ENCODE measurements at places on chromosomes 1 and 21.
A peak's percentile ranks its signal among the peaks of the same experiment; 100 is the strongest.

- no peak for DNase-seq
Measured at GRCh38 chr1:198850196-198850595, 211.4 kb downstream of the PTPRC start.

- no peak for DNase-seq
Measured at GRCh38 chr1:15027515-15027986, 126.0 kb upstream of the TMEM51 start.

- no peak for DNase-seq
Measured at GRCh38 chr21:42705346-42705745, 51.9 kb downstream of the PDE9A start.

GRCh38 chr1:199132006-199132405, 493.2 kb downstream of the PTPRC start:
- no peak for DNase-seq

GRCh38 chr1:61898658-61899057, 156.4 kb downstream of the PATJ start:
- DNase-seq: no peak

DNA sequence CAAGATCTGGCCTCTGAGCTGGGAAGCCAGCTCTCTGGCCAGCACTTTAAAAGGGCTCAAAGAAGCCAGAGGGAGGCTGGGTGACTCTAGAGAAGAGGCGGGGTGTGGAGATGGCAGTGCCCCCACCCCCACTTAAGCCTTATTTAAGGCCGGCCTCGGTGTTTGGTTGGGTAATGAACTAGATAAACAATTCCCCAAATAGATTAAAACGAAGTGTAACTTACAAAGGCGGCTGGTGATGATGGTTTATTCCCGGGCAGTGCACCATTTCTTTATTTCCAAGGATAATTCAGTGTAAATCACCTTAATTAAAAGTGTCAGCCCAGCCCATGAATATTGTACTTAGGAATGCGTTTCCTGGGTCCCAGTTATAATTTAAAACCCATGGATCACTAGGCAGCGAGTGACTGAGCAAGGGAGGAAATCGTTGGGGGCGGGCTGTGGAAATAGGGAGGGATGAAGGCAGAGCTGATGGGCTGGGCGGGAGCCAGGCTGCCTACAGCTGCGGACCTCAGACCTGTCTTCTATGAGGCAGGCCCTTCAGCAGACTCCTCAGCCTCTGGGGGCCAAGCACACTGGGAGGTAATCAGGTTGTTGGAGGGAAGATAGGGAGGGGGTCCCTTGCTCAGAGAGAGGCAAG, 54.9 kb downstream of the TMEM53 start:
- no peak for DNase-seq

DNA sequence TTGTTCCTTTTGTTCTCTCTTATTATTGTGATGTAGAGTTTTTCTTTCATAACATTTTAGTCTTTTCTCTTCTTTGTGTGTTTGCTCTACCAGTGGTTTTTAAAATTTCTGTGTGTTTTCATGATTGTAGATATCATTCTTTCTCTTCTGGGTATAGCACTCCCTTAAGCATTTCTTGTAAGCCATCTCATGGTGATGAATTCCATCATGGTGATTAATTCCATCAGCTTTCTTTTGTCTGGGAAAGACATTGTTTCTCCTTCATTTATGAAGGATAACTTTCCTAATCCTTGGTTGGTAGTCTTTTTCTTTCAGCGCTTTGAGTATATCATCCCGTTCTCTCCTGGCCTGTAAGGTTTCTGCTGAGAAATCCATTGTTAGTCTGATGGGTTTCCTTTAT, 22.7 kb downstream of the CD55 start:
- DNase-seq: no peak

DNA sequence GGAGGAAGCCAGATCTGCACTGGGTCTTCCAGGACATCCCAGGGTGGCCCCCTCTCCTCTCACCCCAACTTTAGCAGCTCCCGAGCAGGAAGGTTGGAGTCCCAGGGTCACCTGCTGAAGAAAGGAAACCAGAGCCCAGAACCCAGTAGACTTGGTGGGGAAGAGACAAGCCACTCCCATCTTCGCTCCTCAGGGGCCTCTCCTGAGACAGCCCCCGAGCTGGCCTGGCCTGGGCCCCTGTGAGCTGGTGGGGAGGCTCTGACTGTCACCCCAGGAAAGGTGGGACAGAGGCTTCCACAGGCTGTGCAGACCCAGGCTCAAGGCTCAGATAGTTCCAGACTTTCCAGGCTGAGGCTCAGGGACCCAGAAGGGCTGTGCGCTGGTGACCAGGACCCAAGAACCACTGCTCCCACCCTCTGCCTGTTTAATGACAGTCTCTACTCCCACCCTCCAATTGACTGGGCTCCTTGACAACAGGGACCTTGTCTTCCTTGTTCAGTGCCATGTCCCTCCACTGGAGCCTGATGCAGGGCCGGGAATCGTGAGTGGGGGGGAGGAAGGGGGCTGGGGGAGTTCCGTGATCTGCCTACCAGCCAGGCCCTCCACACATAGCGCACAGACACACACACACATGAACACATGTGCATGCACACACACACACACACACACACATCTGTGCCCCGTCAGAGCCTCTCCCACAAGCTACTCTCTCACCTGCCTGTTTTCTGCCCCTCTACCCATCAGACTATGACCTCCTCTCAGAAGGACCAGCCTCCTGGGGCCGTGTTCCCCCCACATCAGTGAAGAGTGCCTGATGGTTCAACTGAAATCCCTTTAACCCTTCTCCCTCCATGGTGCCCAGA, 401.2 kb downstream of the MATN1 start:
- DNase-seq: no peak

- DNase-seq: no peak
Measured at GRCh38 chr1:6243993-6244392, at the start of gene HES3. Gene HES3 (plus strand): TSS chr1:6244179. CDS start chr1:6244366, 187 bp downstream.

DNA sequence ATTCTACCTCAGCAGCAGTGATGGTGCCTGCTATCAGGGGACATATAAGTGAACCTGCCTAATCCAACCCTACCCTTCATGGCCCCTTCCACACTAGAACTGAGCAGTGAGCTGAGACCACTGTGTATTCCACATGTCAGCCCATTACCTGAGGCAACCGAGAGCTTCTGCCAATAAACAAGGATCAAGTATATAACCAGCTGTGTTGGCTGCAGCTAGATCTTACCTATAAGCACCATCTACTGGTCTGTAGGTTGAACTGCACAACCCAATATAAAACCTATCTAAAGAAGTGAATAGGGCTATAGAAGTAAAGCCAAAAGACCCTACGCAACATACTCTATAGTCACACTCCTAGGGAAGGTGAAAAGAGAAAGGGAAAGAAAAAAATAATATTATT, 376.9 kb downstream of the HHIPL2 start:
- no peak for DNase-seq

DNA sequence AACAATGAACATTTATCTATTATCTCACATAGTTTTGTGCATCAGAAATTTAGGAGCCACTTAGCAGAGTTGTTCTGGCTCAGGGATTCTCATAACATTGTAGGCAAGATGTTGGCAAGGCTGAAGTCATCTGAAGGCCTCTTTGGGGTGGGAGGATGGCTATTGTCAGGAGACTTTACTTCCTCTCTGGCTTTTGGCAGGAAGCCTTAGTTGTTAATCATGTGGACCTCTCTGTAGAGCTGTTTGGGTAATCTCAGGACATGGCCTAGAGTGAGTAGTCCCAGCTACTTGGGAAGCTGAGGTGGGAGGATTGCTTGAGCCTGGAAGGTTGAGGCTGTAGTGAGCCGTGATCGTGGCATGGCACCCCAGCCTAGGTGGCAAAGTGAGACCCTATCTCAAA, 40.2 kb downstream of the RASAL2 start:
- no peak for DNase-seq

DNA sequence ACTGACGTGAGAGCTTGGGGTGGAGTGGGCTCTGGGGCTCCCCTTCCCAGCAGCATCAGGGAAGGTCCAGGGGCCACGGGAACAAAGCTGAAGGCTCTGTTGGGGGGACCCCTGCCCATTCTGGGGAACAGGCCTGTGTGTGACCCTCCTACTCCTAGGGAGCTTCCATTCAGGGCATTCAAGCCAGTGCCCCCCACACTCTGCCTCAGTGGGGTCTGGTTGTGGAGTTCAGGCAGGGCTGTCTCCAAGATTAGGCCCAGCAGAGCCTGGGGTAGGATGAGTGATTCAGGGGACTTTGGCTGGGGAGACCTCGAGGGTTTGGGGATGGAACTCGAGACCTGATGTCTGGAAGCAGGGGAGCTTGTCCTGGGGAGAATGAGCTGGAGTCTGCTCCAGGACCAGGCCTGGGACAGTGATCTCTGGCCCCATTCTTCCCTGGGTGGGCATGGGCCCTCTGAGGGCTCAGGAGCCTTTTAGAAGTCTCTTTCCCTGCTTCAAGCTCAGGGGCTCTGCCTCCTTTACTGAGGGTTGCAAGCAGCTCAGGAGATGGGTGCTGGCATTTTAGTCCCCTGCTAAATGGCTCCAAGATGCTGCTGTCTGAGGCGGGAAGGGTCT, 81.7 kb downstream of the PTPRU start:
- DNase-seq: no peak

DNA sequence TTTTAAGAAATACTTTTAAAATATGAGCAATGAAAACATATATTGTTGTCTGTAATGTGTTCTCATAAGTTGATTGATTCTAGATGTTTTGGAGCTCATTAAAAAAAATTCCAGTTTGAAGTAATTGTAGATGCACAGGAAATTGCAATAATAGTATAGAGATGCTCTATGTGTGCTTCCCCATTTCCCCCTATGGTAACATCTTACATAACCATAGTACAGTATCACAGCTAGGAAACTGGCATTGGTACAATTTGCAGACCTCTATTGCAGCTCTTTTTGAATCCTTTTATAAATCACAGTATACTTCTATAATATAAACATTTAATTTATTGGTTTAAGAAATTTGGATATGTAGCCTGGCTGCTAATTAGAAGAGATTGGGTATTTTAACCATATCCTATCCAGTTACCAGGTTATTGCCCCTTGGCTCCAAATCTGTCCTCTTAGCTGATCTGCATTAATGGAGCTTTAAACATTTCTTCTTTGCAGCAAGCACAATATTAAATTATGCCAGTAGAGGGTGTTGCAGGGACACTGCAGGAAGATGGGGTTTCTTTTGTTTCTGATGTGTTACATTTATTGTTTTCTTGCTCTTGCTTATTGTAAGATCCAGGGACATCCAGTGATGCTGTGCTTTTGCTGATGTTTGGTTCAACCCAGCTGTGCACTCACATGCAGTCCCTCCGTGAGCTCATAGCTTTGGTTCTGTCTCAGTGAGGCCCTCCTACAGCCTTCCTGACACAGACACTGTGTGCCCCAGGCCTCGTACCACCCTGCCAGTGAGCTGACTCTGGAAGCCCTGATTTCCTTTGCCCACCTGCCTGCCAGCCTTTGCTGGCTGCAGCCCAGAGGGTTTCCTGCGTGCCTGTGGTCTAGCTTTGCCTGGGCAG, 103.3 kb downstream of the RABGAP1L start:
- no peak for DNase-seq

DNA sequence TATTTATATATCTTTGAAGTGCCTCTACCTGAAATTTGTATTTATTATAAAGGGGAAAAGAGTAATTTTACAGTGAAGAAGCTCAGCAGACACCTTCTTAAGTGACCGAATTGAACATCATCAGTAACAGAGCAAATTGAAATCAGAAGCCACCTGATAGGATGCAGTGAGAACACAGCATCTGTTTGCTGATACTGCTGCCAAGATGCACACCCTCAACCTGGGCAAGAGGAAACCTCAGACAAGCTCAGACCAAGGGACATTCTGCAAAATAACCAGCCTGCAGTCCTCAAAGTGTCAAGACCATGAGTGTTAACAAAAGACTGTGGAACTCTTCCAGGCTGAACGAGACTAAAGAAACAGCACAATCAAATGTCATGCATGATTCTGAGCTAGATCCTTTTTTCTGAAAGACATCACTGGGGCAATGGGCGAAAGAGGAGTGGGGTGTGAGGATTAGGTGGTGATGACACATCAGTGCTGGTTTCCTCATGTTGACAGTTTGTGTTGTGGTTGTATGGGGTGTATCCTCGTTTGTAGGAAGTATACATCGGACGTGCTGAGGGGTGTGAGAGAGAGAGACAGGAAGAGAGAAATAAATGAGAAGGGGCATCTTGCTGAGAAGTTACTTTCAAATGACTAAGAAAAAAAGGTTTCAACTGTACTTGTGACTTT, 103.7 kb downstream of the ABCA4 start:
- peak; percentile 41 for DNase-seq

- no peak for DNase-seq
Measured at GRCh38 chr1:23763041-23763577, 15.1 kb upstream of the PITHD1 start.

GRCh38 chr1:38037221-38037939, 9.2 kb downstream of the POU3F1 start:
- DNase-seq: no peak

DNA sequence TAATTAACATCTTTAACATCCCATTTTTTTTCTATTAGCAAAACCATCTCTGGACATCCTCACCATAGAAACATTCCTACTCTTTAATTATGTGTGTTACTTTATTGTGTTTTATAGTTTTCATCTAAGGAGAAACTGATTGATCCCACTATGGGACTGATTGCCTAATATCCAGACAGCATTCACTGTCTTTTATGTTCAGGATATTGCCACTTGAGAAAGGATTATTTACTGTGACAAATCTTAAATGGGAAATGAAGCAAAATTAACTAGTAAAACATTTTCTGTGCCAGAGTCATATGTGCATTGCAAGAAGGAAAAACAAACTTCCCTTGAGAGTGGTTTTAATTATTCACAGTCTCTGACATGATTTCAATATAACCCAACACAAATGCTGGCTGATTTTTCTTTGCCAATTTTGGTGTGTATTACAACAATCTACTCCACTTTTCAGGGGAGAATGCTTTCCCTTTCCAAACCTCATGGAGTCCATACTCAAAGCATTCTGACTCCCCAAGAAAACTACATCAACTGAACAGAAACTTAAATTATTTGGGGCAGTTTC, 15.8 kb upstream of the RGS13 start:
- no peak for DNase-seq

- no peak for DNase-seq
Measured at GRCh38 chr1:59595774-59596173, 219.0 kb upstream of the HOOK1 start.

DNA sequence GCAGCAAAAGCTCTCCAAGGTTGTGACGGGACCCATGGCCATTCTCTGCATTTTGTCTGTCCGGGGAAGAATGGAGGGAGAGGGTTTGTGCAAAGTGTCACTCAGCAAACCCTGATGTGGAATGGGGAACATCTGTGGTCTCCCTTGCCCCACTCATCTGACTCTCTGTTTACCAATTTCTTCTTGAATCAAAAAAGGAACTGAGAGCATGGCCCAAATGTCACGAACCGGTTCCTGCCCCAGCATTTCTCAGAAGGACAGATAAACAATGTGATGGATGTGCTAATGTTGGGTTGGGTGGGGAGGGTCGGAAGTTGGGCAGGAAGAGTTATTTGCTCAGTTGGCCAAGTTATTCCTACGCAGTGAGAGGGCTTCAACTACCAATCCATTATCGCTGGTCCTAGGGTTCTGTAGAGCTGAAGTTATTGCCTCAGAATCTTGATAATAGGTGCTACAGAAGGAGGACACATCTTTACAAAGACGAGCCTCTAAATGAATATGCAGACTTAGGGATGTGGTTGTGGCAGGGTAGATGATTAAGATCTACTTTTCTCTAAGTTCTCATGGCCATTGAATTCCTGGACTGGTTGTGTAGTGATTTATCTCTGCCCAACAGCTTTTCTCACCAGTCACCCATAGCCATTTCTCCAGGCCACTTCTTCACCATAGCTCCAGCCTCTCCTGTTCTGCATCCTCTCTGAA, 9.6 kb upstream of the DUSP12 start:
- no peak for DNase-seq

All from activated T-helper 2 cell treated with anti-CD3 and anti-CD28 coated beads, Interferon-gamma antibody, Interleukin-2, Interleukin-4, amounts not matched to agents 10 μg/mL and 5 μg/mL and 100 μg/mL, durations not matched to agents 14 hours and 24 hours and 36 hours (primary cell).